SK-N-DZ (cell line): ENCODE measurements at places on chromosomes 13 and 19.

DNA sequence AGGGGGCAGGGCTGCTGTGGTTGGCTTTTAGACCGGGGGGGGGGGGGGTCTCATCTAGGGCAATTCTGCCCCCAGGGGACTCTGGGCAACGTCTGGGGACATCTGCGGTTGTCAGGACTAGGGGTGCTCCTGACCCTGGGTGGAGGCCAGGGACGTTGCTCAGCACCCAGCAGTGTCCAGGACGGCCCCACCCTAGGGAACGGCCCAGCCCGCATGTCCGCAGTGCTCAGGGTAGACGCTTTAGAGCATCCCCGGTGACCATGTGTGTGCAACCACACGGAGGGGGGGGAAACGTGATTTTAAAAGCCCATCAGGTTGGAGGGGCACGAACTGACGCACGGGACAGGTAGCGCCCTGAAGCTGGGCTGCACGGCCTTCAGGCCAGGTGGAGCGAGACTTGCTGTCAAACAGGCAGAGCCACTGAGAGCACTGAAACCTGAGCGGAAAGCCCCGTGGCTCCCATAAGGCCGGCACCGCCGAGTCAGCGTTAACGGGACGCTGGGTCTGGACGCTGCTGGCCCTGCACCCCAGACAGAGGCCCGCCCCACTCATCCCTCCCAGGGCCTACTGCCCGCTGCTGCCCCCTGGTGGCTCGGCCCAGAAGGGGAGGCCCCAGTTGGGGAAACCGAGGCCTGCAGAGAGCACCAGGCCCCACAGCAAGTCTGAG is 8.3 kb downstream of the CACTIN start:
- no peak for DNase-seq

DNA sequence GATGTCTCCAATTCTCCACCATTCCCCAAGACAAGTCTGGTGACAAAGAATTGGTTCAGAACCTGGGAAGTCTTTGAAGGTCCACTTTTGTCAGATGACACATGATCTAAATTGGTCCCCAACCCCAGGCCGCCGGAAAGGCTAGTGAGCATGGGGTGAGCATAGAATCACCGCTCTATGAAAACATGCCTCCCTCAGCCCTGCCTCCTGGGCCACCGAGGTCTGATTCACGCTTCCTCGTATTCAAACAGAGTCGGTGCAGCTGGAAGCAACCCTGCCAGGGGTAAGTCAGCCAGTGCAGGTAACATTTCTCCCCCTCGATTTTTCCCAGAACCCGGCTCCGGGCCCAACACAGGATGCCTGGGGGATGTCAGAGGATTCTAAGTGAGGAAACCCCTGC is 33.9 kb upstream of the KLF2 start:
- DNase-seq, result no peak

DNA sequence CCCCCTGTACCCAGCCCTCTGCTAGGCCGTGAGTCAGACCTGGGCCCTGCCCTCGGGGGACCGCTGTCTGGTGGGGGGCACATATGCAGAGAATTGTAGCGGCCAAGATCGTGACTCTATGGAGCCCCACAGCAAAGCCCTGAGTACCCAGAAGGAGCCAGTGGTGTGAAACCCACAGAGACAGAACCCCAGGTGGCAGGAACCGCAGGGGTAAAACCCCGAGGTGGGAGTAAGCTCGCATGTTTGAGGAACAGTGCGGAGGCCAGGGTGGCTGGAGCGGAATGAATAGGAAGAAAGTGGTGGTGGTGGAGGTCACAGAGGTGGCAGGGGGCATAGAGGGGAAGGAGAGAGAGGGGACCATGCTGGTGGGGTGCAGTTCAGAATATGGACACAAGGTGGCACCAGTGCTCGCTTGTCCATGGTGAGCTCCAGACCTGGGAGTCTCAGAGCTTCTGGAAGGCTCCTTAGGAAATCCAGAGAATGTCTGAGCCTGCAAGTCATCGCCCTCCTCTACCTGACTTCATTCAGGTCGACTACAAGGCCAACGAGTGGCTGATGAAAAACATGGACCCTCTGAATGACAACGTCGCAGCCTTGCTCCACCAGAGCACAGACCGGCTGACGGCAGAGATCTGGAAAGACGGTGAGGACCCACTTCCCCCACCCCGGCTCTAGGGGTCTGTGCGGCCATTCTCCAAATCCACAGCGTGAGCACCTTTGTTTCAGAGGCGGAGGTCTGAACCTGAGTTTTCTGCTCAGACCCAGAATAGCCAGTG is 48.9 kb downstream of the MYH14 start:
- no peak for DNase-seq

GRCh38 chr19:7516878-7517277 is 975 bp downstream of the ZNF358 start:
- DNase-seq, result no peak

- DNase-seq, result no peak
Measured at GRCh38 chr13:102993348-102993747, 72.9 kb downstream of the SLC10A2 start.
